ENCODE measurements at places on chromosomes 3 and 15.

- DNase-seq = no peak
Measured at GRCh38 chr3:50378024-50378423, 18.7 kb upstream of the TMEM115 start.

DNA sequence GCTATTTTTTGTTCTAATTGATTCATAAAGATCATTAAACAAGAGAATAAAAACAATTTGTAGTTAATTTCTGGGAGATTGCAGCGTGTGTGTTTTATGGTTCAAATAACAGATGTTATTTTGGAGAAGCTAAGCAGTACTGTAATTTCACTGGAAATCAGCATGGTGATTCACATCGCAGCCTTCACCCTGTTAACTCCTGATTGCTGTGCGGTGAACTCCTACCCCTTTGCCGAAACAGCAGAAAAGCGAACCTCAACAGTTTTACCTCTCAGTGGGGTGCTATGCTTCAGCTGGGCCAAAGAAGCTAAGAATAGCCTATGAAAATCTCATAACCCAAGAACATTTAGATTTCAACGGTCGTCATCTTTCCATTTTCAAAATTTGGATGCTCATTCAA is 441.5 kb upstream of the RARB start:
- no peak for DNase-seq

- no peak for DNase-seq
Measured at GRCh38 chr3:98504539-98504938, 7.1 kb downstream of the OR5K2 start.

GRCh38 chr15:52172869-52173268 is 18.3 kb downstream of the GNB5 start:
- DNase-seq = no peak

DNA sequence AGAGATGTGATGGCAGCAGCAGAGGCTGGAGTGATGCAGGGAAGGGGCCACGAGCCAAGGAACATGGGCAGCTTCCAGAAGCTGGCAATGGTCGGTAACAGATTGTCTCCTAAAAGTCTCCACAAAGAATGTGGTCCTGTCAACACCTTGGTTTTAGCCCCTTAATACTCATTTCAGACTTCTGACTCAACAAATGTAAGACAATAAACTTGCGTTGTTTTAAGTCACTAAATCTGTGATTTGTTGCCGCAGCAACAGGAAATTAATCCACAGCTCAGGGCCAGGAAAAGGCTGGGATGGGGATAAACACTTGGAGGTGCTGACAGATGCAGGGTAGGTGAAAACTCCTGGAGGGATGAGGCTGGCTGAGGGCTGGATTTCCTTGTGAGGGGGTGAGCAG is 69.9 kb downstream of the OXNAD1 start:
- no peak for DNase-seq

- DNase-seq = no peak
Measured at GRCh38 chr3:64220161-64220914, 4.9 kb downstream of the PRICKLE2 start.

DNA sequence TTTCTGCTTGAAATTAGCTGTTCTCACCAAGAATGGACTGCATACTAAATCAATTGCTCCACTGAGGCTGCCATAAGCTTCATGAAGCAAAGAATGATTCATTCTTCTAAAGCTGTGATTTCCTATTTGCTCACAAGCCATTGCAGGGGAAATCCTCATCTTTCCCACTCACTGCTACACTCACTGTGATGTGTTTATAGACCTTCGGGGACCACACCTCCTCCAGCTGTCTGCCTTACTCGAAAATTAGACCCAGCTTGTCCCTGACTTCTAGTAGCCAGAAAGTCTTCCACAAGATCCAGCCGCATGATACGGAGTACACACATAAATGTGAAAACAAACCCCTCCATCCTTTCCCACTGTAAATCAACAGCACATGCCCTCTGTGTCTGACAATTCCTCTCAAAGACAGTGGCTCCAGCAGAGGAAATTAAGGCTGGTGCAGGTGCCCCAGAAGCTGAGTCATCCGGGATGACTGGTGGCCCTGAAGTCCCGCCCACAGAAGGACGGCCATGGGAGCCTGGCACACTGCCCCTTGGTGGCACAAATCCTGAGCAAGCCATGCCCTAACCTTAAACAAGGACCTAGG is 172.0 kb downstream of the STT3B start:
- no peak for DNase-seq

GRCh38 chr3:41304593-41304992 is 105.3 kb downstream of the CTNNB1 start:
- DNase-seq = no peak
